Activated T-helper 1 cell treated with Interleukin-2 at 50 U/mL for 16 hours (primary cell): ENCODE measurements at places on chromosomes 5 and 9.

- no peak for DNase-seq
These were observed 22.8 kb downstream of the SMIM3 start for GRCh38 chr5:150801117-150801927.

DNA sequence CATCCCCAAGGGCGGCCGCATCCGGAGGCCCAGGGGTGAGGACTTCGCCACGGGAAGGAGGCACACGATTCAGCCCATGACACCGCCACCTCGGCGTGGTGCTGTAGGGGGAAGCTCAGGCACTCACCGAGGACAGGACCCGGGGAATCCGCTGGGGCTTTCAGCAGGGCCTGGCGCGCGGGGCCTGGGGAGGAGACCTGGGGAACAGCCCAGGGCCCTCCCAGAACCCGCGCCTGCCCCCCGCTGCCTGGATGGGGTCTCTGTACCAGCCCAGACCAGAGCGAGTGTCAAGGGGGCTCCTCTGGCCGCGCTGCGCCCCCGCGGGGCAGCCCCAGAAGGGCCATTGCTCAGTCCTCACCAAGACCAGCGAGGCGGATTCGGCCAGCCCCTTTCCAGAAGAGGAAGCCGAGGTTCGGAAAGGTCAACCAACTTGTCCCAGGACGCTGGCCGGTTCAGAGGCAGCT, 12.8 kb downstream of the COL23A1 start:
- no peak for DNase-seq

DNA sequence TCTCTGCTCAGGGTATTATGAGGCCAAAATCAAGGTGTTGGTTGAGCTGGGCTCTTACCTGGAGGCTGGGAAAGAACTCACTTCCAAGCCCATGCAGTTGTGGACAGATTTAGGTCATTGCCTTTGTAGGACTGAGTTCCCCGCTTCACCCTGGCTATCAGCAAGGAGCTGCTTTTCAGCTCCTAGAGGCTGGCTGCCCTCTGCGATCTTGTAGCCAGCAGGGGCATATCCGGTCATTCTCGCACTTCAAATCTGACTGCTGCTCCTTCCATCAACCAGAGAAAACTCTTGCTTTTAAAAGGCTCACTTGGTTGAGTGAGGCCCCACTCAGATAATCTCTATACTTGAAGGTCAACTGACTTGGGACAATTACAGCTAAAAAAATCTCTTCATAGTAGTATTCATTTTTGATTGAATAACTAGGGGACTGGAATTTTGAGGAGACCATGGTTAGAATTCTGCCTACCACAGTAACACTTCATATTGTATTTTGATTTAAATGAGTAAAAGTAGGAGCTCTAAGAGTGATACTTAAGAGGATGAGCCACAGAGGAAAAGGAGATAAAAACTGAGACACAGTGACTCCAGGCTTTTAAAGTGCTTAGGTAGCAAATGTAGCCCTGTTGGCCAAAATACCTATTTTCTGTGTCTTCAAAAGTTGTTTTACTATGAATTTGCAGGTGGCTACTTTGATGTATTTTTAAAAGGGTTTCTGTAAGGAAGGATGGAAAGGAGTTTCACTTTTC, 137.4 kb downstream of the CD180 start:
- DNase-seq = no peak

DNA sequence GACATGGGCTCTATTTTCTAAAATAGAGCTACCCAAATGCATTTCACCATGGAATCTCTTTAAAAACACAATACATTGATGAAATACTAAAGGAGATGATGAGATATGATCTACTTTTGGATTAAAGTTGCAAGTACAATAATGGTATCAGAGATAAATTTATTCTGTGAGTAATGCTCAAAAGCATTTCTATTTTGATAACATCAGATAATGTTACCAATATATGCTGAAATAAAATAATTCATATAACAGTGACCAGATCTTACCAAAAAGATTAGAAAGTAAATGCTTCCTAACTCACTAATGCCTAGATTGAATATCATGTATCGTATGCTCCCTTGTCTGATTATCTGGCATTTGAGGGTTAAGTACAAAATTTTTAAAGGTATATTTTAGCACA, 761.8 kb upstream of the ZNF608 start:
- DNase-seq = no peak

GRCh38 chr9:23769307-23769935, 56.6 kb downstream of the ELAVL2 start:
- DNase-seq = no peak

DNA sequence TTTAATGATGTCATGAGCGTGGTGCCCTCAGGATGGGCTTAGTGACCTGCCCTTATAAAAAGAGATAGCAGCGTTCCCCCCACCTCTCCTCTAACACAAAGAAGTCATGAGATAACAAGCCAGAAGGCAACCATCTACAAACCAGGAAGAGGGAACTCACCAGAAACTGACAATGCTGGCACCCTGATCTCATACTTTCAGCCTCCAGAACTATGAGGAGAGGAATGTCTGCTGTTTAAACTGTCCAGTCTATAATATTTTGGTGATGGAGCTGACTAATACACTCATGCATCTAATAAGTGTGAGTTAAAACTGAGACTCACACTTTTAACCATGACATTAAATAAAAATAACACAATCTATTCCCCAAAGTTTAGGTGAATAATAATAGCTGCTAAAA, 156.1 kb upstream of the SPEF2 start:
- DNase-seq = no peak

DNA sequence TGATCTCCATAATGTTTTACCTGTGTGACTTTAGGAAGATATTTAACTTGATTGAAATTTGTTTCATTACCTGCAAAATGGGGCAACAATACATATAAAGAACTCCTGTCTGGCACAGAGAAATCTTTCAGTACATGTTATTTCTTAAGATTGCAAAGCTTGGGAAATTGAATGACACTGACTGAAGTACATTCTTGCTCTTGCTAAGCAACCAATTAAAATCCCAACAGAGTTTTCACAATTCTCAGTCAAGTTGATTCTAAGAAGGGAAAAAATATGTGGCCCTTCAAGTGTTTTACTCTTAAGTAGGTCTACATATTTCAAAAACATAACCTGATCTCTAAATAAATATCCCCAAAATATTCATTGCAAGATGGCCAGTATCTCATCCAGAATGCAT, 2187.0 kb upstream of the ACO1 start:
- no peak for DNase-seq

DNA sequence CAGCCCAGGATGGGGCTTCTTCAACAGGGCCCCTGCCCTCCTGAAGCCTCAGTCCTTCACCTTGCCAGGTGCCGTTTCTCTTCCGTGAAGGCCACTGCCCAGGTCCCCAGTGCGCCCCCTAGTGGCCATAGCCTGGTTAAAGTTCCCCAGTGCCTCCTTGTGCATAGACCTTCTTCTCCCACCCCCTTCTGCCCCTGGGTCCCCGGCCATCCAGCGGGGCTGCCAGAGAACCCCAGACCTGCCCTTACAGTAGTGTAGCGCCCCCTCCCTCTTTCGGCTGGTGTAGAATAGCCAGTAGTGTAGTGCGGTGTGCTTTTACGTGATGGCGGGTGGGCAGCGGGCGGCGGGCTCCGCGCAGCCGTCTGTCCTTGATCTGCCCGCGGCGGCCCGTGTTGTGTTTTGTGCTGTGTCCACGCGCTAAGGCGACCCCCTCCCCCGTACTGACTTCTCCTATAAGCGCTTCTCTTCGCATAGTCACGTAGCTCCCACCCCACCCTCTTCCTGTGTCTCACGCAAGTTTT, 23.6 kb downstream of the PCDHGC5 start:
- peak; percentile 70 for DNase-seq

GRCh38 chr5:176817841-176818377, 7.5 kb downstream of the UNC5A start:
- DNase-seq = no peak

GRCh38 chr5:58327289-58327688, 132.6 kb downstream of the PLK2 start:
- DNase-seq = no peak

DNA sequence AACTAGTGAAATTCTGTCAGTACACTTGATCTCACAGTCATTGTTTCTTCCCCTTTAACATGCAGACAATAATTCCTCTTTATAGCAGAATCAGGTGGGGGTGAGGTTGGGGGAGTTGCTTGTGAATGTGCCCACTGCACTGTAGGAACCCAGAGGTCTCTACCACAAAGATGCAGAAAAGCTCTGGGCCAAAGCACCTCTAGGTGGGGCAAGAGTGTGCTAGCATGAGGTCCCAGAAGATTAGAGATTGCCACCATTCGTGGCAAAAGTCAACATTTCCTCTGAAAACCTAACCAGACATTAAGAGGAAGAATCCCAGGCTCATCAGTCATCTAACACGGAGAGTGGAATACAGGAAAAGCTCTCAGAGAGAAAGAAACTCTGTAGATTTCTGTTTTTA, 74.5 kb downstream of the PTCD2 start:
- DNase-seq = no peak

DNA sequence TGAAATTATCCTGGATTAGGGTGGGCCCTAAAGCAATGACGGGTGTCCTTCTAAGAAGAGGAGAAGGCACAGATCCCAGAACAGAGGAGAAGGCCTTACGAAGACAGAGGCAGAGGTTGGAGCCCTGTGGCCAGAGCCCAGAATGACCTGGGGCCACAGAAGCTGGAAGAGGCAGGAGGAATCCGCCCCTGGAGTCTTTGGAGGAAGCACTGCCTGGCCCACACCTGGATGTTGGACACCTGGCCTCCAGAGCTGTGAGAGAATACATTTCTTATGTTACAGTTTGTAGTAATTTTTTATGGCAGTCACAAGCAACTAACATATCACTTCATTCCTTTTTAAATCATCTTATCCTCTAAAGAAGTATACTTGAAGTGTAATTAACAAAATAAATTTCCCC, 8.5 kb downstream of the MRPL36 start:
- DNase-seq = no peak

- DNase-seq = no peak
These were observed 44.1 kb upstream of the SUB1 start for GRCh38 chr5:32541241-32541640.

GRCh38 chr9:27125030-27125429, 16.0 kb downstream of the TEK start:
- DNase-seq = no peak

GRCh38 chr9:73011181-73011750, 58.4 kb upstream of the ALDH1A1 start:
- no peak for DNase-seq

GRCh38 chr9:94554078-94554438, 825 bp upstream of the PCAT7 start:
- DNase-seq = no peak

- DNase-seq = no peak
These were observed 38.1 kb downstream of the AGXT2 start for GRCh38 chr5:35009657-35010056.

DNA sequence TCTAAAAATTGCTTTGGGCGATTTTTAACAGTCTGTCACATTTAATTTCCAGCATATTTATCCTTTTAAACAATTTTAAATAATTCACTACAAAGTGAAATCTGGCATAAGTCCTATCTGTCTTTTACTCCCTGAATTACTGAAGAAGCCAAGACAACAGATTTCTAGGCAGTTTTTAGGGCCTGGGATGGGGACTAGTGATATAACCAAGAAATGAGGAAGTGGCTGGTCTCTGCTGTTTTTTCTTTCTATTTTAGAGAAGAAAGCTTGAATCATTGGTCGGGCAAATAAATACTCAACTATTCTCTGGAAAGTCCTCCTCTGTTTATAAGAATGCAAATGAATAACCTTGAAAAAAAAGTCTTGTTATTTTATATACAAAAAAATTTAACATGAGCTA, 79.7 kb upstream of the SSBP2 start:
- DNase-seq = no peak

- DNase-seq = no peak
These were observed 253.4 kb downstream of the ARRDC3 start for GRCh38 chr5:91129748-91130147.

DNA sequence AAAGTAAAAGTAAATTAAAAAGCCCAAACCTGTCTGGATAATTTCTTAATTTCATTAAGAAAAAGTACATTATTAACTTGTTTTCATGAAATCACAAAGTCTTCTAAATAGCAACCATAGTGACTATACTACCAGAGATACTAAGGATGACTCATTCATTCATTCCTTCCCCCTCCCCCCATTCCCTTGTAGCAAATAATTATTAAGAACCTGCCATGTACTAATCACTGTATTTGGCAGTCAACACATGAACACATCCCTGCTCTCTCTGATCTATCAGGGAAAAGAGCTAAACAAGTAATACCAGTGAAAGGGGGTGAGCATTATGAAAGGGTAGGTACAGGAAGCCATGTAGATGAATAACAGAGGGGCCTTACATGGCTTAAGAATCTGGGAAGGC, 203.9 kb downstream of the CWC27 start:
- no peak for DNase-seq

DNA sequence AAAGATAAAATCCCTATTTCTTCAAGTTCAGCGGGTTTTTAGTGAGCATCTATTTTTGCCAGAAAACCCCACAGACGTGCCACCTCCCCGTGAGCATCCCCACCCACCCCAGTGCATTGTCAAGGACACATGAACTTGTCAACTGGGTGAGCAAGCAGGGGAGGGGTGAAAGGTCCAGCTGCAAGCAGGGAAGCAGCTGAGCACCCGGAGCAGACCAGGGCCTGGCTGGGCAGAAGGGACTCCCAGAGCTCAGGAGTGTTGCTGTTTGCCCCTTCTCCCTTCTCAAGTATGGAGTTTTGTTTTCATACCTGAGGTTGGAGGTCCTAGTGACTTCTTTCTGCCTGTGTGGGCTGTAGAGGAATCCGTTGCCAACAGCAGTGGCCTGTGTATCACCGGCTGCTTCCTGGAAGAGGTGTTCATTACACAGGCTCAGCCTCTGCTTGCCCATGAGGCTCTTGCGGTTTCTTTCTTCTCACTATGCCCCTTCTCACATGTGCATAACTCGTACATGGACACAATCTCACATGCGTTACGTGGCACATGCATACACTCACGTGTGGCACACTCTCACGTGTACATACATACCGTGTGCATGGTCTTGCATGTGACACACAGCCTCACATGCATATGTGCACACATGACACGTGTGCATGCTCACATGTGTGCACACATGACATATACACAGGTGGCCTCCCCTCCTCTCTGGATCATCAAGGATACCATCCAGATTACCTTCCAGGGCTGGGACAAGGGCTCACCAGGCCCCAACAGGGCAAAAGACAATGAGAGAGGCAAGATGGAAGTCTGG, 126.7 kb downstream of the MVB12B start:
- no peak for DNase-seq

DNA sequence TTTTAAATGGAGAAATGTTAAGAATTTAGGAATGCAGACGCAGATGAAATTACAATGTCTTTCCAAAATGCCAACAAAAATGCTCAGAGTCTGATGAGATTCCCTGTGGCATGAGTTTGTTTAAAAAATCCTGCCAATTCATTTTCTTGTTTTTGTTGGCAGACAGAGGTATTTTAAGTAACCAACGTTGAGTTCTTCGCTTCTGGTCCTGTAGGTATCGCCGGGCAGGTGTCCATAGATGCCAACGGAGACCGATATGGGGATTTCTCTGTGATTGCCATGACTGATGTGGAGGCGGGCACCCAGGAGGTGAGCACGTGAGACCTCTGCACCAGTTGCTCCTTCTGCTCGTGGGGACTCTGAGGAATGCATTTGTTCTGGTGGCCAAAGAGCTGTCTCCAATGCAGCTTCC, 69.4 kb downstream of the NPR3 start:
- no peak for DNase-seq
